Erythroblast (primary cell): ENCODE measurements at places on chromosomes 11 and 22.

- DNase-seq: peak; percentile 39
These were observed 6.6 kb upstream of the ARAP1 start for GRCh38 chr11:72758690-72759389.

DNA sequence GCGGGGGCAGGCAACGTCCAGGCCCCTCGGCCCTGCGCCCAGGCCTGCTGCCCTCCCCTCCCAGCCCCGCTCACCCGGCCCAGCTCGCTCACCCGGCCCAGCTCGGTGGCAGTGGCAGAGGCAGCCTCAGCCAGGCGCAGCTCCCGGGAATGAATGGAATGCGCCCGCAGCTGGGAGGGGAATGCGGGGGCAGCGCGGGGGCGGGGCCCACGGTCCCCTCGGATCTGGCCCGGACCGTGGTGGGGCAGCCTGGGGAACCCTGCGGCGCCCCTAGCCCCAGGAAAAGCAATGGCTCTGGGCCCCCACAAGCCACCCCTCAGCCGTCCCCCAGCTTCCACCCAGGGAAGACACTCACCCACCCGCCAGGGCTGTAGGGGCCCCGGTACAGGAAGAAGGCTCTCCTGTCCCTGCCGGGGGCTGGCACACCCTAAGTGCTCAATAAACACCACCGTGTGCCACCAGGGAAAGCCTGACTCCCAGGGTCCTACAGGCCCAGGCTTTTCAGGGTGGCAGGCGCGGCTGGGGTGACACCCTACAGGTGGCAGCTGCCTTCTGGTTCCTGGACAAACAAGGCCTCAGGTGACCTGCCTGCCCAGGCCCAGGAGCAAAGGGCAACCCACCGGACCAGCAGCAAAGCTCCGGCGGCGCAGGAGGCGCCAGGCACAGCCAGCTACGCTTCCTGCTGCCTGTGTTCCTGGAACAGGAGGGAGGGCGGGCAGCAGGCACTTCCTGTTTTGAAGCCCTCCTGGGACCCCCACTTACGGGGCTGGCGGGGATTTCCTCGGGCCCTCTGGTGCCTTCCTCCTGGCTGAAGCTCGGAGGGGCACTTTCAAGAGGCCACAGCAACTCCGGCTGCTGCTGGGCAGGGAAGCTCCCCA, 13.8 kb downstream of the PLXNB2 start:
- no peak for DNase-seq

DNA sequence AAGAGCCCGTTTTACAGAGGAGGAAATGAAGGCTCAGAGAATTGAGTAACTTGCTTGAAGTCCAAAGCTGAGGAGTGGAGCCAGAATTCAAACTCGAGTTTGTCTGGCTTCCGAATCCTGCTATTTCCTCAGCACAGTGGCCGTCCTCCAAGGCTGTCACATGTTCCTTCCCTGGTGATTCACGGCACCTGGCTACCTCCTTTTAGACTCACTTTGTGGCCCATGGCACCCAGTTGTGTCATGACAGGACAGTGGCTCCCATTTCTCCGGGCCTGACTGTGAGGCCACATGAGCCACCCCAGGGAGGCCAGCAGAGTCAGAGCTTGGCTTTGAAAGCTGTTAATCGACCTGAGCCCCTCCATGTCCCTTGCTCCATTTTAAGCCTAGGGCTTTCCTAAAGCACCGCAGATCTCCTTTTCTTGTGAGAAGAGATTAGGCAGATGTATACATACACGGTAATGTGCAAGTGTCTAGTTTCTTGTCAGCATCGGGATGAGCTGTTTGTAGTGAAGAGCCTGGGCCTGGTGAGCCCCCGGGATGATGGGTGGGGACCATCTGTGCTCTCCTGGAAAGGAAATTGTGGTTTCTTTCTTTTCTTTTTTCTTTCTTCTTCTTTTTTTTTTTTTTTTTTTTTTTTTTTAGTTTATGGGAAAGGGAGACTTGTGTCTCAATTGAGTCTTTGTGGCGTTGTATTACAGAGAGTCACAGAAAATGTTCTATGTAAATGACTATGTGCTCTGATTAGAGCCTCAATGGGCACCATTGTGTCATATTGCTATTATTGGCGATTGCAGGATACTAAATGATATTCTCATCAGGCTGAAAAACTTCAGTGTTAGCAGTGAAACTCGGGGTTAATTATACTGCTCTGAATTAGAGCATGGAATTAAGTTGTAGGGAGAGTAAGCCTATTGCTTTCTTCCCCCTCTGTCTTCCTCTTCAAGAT, 54.8 kb downstream of the PTPRJ start:
- no peak for DNase-seq

DNA sequence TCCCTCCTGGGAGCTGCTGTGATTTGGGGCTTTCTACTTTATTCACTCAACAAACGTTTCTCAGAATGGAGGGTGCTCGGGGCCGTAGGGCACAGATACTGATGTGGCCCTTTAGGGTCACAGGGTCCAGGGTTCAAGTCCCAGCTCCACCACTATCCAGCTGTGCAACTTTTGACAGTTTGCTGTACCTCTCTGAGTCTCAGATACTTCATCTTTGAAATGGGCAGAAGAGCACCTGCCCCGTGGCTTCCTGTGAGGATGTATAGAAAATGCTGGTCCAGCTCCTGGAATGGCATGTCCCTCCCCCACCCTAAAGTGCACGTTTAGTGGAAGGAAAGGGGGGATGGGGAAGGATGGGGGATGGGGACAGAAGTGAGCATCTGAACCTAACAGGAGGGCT, 21.9 kb upstream of the PRR5 start:
- DNase-seq: no peak

GRCh38 chr11:2776351-2777061, 76.7 kb upstream of the KCNQ1OT1 start:
- no peak for DNase-seq

GRCh38 chr22:43858156-43858895, 4.0 kb downstream of the SULT4A1 start:
- no peak for DNase-seq

DNA sequence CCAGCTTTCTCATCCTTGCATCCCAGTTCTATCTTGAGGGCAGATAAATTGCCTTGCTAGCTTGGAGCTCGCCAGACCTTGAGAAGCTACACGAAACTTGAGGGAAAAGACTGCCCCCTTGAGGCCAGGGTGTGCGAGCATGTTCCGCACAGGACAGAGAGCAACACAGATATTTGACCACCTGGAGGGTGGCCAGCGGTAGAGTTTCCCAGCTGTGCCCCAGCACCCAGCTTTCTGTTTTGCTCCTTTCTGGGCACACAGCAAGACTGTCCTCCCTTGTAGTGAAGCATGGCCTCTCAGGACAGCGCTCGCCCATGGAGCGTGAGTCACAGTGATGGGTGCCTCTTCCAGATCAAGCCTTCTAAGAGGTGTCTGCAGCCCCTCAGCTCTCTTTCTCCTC, 23.5 kb downstream of the SPATA19 start:
- DNase-seq: peak; percentile 59

GRCh38 chr22:26169315-26170111, at the start of gene SEZ6L:
Gene SEZ6L, plus strand, starts transcription at chr22:26169462. Its CDS starts 208 bp downstream, at chr22:26169670.
- DNase-seq: no peak

- DNase-seq: no peak
These were observed 2.8 kb upstream of the TSPO start for GRCh38 chr22:43148581-43148980.

DNA sequence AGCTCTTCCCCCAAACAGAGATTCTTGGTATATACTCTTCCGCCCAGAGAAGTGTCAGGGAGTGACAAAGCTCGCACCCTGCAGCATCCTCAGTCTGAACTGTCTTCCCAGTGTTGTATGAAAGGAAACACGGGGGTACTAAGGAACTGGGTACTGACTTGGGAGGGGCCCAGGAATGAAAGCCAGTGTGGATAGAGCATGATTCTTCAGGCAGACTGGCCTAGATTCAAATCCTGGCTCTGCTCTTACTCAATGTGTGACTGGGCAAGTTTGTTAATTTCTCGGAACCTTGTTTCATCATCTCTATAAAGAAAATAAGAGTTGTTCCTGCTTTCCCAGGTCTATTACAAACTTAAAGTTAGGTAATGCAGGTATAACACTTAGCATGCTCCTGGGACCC, 266.0 kb upstream of the NARS2 start:
- DNase-seq: no peak

- no peak for DNase-seq
These were observed 20.7 kb upstream of the MMP7 start for GRCh38 chr11:102551169-102551781.

DNA sequence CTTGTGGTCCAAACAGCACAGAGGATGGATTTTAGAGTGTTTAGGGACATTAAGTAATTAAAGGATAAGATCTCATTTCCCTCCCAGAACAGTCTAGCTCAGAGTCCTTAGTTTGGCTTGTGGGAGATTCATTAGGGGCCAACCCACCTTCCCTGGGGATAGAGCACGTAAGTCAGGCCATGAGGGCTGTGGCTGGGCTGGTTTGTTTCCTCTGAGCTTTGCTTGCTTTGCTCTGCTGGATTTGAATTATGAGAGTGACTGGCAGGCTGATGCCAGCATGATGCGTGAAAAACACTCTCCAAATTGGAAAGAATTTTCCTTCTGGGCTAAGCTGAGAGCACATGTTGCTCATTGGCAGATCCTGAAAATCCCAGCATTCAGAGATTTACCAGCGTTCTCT, 84.7 kb upstream of the HEPHL1 start:
- no peak for DNase-seq

- no peak for DNase-seq
These were observed 37.4 kb upstream of the ST14 start for GRCh38 chr11:130122141-130122575.

GRCh38 chr11:35139722-35140282, 831 bp downstream of the CD44 start:
- DNase-seq: peak; percentile 27

DNA sequence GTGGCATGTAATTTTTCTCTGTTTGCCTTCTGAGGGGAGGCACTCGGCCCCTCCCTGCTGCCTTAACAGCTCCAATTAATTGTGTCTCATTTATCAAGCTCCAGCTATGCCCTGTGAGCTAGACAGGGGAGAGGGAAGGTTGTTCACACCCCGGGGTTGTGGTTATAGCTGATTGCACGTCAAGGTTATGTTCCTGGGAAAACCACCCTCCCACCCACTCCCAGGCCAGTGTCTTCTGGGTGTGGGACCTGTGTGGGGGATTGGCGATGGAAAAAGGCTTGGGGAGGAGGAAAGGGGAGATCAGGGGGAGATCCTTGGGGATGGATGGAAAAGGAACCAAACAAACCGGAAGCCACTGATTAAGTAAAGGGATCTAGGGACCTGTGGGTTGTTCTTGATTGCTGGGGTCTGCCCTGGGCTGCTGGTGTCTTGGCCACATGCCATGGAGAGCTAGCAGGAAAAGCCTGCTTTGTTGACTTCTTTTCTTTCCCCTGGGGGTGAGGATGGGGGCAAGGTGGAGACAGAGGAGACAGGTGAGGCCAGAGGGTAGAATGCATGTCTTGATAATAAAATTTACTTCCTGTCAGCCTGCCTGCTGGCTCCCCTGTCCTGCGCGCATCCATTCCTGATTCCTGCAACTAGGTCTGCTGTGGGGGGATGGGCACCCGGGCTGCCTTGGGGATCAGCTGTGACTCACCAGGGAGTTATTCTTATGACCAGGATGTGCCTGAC, 13.5 kb upstream of the SORL1-AS1 start:
- no peak for DNase-seq

DNA sequence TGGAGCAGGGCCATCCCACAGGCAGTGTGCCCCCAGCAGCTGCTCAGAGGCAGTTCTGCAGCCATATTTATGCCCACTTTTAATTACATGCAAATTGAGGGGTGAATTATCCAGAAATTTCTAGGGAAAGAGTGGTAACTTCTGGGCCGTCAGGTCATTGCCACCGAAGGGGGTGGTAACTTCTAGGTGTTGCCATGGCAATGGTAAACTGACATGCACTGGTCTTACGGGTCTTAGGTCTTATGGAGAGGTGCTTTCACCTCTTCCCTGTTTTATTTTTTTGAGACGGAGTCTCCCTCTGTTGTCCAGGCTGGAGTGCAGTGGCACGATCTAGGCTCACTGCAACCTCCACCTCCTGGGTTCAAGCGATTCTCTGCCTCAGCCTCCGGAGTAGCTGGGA, 3.8 kb upstream of the TMEM134 start:
- no peak for DNase-seq

GRCh38 chr11:73598719-73599379, 937 bp upstream of the FAM168A start:
- DNase-seq: no peak

DNA sequence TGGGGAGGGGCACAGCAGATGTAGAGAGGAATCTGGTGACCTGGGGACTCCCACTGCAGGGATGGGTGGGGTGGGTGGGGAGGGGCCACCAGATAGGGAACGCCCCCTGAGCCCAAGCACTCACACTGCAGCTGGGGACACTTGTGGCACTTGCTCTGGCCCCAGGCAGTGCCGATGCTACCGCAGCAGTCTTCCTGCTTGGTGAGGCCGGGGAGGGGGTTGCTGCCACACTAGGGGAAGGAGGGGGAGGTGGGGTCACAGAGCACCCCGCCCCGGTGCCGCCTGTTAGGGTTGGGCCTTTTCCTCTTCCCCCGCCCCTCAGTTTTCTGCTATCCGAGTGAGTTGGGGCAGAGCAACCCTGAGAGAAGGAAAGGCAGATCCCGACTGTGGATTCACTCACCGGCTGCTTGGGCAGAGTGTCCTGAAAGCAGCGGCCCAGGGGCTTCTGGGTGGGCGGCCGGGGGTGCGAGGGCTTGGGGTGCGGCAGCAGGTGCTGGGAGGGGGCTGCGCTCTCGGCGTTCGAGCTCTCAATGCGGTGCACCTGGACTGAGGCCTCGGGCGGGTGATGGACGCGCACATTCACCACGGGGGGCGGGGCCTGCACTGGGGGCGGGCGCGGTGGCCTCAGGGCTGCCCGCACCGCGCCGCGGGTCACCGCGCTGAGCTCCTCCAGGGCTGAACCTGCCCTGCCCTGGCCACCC, 4.7 kb downstream of the LTBP3 start:
- DNase-seq: peak; percentile 75

GRCh38 chr22:39614442-39614841, 43.9 kb downstream of the CACNA1I start:
- no peak for DNase-seq

- DNase-seq: no peak
These were observed 182.1 kb upstream of the SORL1-AS1 start for GRCh38 chr11:121634889-121635288.

- DNase-seq: peak; percentile 82
These were observed 2.0 kb upstream of the LMO2 start for GRCh38 chr11:33893711-33894397.

DNA sequence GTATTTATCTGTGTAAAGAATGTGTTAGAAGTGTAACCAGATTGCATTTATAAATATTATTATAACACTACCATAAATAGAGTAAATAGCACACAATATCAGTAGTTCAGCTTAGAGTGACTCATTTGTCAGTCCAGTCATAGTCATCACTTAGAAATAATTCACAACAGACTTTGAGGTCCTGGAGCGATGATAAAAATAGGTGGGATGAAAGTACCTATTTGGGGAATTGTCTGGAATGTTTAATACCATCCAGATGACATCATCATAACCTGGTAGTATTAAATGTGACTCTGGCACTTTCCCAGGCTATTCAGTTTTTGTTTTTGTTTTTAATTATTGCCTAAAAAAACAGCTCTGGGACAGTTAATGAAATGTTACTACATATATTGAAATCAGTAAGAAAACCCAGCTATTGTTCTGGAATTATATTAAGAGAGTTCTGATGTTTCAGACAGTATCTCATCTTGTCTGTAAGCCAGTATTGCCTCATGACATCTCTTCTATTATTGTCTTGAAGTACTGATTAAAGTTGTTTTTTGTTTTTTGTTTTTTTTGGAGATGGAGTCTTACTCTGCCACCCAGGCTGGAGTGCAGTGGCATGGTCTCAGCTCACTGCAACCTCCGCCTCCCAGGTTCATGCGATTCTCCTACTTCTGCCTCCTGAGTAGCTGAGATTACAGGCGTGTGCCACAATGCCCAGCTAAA, 74.8 kb downstream of the SIK2 start:
- DNase-seq: no peak
